Activated CD4-positive, alpha-beta T cell treated with anti-CD3 and anti-CD28 coated beads, Interleukin-2, amount 50 U/mL, for 1 hour (primary cell): ENCODE measurements at places on chromosomes 5 and 9.

- DNase-seq, result no peak
These were observed 286.8 kb upstream of the RPS23 start for GRCh38 chr5:82564963-82565362.

DNA sequence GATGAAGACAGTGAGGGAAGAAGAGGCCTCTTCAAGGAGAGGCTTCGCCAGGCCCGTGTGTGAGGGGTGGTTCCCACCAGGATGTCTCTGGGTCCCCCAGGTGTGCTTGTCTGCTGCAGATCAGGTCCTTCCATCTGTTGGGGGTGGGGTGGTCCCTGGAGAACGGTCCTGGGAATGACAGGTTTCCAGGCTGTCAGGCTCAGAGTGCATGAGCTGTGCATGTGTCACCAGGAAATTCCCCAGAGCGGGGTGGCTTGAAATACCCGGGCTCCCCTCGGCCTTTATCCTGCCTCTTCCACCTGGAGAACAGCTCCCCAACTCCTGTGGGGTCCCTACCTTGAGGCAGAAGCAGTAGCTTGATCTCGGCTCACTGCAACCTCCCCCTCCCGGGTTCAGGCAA is 118.8 kb downstream of the GAPVD1 start:
- DNase-seq, result no peak

- no peak for DNase-seq
These were observed 49.5 kb downstream of the C5orf22 start for GRCh38 chr5:31581498-31582099.

GRCh38 chr5:141477815-141478214 is 2.0 kb downstream of the PCDHGC3 start:
- DNase-seq, result no peak

- DNase-seq, result no peak
These were observed 229.7 kb downstream of the MRPS30 start for GRCh38 chr5:45038366-45038987.

DNA sequence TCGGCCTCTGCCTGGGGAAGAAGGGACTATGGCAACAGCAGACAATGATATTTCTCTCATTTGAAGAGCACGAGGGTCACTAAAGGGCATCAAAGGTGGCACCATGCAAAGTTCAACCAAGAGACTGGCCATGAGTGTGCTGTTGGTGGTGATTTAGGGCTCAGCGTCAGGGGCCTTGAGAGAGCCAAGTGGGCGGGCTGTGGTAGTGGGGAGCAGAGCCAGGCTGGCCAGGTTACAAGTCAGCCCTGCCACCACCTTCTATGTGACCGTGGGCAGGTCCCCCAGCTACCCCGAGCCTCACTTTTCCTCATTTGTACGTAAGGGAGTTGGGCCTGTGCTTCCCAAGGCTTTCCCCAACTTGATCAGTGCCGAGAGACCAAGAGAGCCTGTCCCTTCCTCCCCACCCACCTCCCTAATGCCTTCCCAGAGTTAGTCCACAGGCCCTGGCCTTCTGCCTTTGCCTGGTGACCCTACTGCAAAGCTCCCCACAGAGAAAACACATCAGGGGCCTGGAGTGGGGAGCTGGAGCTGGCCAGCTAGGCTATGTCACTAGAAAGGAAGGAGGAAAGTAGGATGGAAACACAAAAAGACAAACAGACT is 104.3 kb downstream of the PDE6A start:
- no peak for DNase-seq

DNA sequence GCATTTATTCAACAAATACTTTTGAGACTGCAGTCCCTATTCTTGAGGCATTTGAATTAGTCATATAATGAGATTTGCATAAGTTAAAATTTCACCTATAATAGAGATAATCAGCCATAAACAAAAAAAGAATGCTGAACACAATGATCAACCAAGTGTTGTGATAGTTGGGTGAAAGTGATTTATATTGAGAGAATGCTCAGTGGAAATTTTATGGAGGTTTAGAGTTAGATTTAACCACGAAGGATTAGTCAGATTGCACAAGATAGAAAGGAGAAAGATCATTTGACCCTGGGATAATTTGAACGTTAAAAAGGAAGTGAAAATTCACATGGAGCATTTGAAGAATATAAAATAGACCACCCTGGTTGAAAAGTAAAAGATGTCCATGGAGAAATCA is 356.2 kb downstream of the NPR3 start:
- DNase-seq, result no peak

GRCh38 chr9:136979769-136980587 is 2.7 kb downstream of the PTGDS start:
- no peak for DNase-seq

DNA sequence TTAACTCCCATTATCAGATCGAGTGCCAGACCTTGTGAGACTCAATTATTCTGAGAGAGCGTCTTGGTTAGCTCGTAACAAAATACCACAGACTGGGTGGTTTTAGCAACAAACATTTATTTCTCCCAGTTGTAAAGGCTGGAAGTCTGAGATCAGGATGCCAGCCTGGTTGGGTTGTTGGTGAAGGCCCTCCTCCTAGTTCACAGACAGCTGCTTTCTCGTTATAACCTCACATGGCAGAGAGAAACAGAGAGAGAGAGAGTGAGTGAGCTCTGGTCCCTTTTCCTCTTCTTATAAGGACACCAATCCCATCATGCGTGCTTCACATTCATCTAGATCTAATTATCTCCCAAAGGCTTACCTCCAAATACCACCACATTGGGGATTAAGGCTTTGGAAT is 114.2 kb upstream of the SLC24A2 start:
- DNase-seq, result no peak

DNA sequence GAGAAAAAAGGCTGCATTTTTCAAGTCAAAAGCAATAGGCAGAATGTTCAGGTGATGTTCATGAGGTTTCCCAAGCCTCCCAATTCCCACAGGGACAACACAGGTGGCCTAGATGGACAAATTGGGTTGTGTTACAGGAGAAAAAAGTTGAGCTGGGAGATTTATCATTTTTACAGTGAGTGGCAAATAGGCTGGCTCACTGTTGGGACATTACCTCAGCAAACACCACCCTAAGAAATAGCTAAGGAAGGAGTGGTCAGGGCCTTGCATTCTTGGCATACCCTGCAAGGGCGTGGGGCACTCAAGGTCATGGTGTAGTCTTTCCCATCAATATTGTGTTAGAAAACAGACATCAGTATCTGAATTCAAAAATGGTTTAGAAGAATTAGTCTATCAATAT is 23.3 kb upstream of the CPLANE1 start:
- no peak for DNase-seq

GRCh38 chr5:149731332-149731616 is 1.2 kb downstream of the PPARGC1B start:
- DNase-seq, result peak; percentile 4

GRCh38 chr9:128339761-128340690 is at the start of gene SLC27A4:
Gene SLC27A4 (plus strand): TSS chr9:128340527. CDS start chr9:128343133, 2,606 bp downstream.
- peak; percentile 75 for DNase-seq

DNA sequence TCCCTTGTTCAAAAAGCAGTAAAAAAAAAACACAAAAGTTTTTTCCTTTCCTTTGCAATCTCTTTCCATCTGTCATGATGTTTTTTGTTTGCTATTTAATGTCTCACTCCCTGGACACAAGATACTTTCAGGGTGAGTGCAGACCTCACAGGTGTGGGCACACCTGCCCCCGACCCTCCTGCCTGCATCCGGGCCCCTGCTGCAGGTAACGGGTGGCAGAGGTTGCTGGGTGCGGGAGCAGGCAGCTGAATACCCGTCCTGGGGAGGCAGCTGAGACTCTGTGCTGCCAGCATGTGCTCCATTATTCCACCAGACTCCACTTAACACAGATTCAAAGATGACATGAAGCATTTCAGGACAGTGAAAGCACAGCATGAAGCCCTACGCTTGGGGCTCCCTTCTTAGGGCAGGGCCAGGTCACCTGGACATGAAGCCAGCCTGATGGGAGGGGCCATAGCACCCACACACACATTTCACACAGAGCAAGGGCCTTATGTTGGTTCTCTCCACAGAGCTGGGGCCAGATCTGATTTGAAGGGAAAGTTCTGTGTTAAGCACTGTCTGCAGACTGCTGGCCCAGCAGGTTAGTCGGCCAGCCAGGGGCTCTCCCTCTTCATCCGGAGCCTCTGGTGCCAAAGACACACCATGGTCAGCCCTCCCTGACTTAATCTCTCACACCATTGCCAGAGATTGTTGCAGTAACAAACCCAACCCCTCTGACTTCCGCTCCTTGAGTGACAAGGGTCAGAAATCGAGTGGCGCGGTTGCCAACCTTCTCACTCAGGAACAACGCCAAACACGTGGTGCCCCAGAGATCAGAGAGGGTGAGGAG is 13.0 kb downstream of the NEK6 start:
- no peak for DNase-seq

- DNase-seq, result no peak
These were observed 264.3 kb downstream of the ENC1 start for GRCh38 chr5:74376187-74376586.

DNA sequence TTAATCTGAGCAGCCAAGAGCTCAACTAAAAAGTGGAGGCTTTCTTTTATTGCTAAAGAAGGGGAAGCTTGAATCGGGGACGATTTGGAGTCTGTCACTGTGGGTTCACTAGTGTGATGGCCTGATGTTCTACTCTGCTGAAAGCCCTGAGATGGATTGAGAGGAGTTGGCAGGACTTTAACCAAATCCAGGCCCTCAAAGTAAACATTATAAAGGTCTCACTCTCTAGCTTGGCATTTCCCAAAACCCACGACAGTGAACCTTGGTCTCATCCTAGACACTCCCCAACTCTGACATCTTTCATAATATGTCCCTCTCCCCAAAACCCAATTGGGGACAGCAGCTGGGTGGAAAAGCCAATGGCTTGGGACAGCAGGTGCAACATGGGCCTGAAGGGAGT is 32.7 kb downstream of the TMOD1 start:
- no peak for DNase-seq

DNA sequence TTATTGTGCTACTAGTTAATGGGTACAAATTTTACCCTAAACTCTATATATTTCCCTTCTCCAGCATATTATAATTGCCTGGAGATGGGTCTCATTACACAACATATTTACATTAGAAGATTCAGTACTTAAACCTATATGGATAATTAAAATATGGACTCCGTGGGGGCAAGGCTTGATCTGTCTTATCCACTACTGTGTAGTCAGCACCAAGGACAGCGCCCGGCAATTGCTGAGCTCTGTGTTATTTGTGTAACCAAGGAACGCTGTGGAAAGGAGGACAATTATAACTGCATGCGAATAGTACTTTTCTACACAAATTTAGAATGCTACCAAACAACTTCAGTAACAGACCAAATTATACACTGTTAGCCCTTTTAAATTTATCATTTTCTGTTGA is 77.7 kb downstream of the DNAH5 start:
- no peak for DNase-seq

GRCh38 chr5:150587856-150588595 is 52.4 kb upstream of the SYNPO start:
- no peak for DNase-seq

GRCh38 chr9:121974421-121974820 is 118.7 kb downstream of the TTLL11 start:
- no peak for DNase-seq

DNA sequence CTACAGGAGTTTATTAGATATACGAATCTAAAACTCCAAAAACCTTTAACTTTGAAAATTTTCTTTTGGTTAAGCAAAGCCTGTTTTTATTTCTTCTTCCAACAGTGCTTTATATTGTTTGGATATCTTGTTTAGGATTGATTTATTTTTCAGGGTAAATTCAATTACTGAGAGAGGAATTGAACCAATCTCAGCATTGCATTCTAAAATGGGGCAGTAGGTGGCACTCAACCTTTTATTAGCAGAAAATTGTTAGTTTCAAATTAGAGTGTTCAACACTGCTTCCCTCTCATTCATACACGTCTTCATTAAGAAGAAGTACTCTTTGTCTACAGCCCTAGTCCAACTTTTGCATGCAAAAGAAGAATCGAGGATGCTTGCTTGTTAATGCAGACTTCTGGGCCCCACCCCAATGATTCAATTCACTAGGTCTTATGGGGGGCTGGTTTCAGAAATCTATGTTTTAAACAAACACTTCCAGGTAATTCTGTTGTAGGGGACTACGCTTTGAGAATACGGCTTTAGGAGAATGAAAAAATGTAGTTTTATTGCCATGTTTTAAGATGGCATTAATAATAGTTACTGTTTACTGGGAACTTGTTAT is 26.6 kb downstream of the MRPL22 start:
- DNase-seq, result no peak

GRCh38 chr5:87899208-87899661 is 369.4 kb downstream of the TMEM161B start:
- no peak for DNase-seq

- no peak for DNase-seq
These were observed 320.2 kb upstream of the NREP start for GRCh38 chr5:112077180-112077579.

DNA sequence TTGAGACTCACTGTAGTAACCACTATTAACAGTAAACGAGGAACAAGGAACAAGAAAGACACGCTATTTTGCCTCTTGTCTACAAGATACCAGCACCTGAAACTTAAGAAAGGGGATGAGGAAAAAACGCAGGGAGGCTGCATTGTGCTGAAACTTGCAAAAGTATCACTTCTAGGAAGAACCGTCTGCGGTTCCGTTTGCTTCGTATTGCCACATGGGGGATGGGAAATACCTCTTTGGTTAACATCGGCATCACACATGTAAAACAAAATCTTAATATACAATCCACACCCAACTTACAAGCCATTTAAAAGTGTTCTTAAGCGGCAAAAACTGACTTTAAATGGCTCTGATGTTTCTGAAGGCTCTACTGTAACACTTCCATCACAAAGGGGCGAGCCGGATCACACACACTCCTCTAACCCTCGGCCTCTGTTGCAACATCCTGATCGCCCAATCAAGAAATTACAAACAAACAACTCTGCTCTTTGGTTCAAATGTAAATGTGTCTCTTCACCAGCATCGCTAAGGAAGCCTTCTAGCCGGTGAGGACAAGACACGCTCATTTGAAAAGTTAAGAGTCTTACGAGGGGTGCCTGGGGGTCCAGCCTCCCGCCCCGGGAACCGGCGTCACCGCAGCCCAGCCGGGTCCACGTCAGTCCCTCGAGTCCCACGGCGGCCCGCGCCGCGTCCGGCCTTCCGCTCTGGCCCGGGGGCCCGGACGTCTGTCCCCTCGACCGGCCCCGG is 621 bp downstream of the SEC16A start:
- DNase-seq, result peak; percentile 17

DNA sequence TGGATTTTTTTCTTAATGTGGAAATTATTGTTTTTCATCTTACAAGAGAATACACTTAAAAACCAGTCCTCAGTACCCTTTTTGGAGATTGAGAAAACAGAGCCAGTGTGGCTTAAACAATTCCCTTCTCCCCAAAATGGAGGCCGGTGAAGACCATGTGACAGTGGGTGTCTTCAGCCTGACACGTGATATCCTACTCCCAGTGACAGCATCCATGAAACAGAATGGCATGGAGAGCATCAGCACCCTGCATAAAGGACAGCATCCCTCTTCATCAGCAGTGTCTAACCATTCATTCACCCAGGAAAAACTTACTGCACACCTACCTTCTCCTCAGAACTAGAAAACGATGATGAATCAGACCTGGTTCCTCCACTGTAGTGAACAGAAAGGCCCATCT is 103.4 kb upstream of the RAI14 start:
- no peak for DNase-seq

- no peak for DNase-seq
These were observed 518.3 kb downstream of the CTNND2 start for GRCh38 chr5:11385901-11386293.
